T-cell (primary cell): ENCODE measurements at places on chromosomes 7 and 10.

GRCh38 chr7:34191771-34192479 is 286.6 kb downstream of the BMPER start:
- DNase-seq: no peak

DNA sequence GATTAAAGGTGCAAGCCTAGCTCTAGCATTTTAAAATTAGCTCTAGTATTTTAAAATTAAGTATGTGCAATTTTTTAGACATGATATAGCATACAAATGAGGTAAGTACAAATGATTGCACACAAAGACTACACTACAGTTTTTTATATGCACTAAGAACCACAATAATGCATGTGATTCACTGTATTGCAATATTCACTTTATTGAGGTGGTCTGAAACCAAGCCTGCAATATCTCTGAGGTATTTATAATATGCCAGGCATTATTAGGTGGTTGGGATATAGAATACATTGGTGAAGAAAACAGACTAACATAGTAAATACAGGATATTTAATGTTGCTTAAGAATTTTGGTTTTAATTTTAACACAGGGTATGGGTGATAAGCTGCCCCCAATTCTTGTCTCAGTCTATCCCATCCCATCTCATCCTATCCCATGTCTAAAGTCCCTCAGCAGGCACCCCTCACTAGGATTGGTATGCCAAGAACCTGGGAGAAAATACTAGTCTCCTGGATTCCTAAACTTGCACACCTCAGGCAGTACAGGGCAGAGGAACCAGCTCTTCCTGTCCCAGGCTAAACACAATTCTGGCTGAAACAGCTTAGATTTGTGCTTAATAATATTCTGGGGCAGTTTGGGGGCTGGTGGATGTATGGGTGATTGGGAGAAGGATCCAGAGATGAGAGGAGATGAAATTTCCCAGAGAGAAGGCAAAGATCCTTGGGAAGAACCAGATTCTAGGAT is 90.4 kb downstream of the HIPK2 start:
- DNase-seq: no peak

GRCh38 chr7:30201161-30201666 is 66.4 kb downstream of the MTURN start:
- DNase-seq: no peak

- no peak for DNase-seq
Observed at GRCh38 chr10:70567603-70568002, 34.9 kb downstream of the PRF1 start.

GRCh38 chr10:88288320-88289059 is 294.6 kb downstream of the RNLS start:
- no peak for DNase-seq

GRCh38 chr10:63030536-63030935 is 102.6 kb upstream of the NRBF2 start:
- DNase-seq: no peak

DNA sequence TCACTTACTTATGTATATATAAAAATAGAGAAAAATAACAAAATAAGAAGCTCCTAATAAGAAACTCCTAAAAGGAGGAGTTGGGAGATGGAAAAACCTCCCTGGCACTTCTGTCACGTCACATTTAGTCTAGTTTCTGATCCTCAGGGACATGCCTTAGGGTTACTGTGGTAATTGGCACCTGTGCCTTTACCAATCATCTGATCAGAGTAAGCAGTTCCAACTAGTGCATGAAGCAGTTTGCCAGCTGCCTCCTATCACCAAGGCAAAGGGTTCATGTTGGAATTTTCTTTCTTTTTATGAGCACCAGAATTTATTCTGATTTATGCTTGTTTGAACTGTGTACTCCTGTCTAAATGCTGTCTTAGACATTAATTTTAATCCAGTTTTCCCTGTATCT is 49.9 kb downstream of the ARL4A start:
- DNase-seq: no peak

GRCh38 chr7:22935269-22935668 is 78.7 kb downstream of the HYCC1 start:
- no peak for DNase-seq

- DNase-seq: no peak
Observed at GRCh38 chr10:3757638-3758490, 27.1 kb downstream of the KLF6 start.

DNA sequence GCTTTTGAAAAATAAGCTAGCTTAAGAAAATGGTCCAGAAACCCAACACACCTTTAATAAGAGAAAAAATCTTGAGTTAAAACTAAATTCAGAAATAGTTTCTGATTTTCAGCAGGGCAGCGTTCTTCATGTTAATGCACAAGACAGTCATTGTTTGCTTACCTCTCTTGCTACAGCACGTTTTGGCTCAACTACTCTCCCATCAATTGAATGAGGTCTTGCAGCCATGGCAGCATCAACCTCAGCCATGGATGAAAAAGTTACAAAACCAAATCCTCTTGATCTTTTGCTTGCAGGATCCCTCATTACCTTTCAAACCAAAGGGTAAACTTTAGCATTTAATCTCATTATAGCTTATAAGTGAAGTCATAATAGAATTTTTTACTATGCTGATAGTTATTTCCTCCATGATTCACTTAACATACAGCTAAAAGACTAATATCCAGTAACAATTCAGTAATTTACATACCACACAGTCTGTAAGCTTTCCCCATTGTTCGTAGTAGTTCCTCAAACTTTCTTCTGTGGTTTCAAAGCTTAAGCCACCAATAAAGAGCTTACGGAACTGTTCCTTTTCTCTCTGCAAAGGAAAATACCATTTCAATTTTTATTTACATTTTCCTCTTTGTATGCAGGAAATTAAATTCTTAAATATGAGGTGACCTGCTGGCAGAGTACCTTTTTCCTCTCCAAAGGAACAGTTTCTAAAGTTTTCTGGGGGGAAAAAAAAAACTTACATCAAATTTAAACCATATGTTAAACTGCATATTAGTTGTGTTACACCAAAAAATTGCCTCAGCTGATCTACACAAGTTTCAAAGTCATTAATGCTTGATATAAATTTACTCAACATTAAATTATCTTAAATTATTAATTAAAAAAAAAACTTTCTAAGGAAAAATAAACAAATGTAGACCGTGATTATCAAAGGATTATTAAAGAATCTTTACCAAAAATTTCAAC is 3.1 kb downstream of the HNRNPA2B1 start:
- DNase-seq: no peak

GRCh38 chr10:51000164-51000563 is 74.1 kb upstream of the PRKG1 start:
- no peak for DNase-seq

- no peak for DNase-seq
Observed at GRCh38 chr7:121833991-121834390, 39.0 kb upstream of the PTPRZ1 start.

DNA sequence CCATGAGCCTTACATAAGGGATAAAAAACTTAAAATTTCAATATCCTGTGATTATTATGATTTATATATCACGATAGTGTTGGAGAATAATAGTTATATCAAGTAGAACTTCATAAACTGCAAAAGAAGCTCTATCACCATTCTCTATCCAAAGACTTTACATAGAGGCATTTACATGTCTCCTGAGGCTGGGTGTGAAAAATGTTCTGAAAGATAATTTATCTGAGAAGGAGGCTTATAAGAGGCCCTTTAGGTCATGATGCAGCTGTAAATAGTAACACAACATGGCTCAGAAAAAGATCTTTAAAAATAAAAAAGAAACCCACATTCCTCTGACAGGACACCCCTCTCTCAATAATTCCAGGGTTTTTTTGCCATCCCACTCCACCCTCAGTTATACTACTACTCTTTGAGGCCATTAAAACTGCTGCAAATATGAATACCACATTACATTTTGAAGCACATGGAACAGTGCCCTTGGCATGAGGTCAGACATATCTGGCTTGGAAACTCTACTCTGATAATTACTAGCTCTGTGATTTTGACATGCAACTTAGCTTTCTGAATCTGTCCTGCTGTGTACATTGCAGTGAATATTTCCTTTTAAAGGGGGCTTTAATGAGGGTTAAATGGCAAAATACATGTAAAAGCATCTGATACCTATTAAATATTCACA is 55.5 kb downstream of the SLC16A12 start:
- DNase-seq: no peak

- no peak for DNase-seq
Observed at GRCh38 chr7:85025312-85025756, 161.5 kb downstream of the SEMA3D start.

- DNase-seq: no peak
Observed at GRCh38 chr7:141641876-141642275, 60.1 kb downstream of the DENND11 start.

DNA sequence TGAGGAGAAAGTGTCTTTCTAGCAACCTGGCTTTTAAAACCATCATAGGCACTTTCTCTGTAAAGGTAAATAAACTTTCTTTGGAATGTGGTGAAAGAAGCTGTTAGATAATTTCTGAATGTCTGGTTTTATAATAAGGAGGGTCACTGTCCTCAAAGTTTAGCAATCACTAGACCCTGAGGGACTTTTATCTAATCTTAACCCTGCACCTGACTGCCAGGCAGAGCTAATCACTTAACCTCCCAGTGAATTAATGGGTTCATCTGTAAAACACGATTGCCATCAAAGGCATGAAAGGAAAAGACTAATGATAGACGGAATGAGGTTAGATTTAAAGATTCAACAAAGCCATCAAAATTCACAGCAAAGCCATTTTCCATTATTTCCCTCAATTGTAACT is 553.8 kb downstream of the GRM8 start:
- DNase-seq: no peak
